ENCODE measurements at places on chromosomes 5 and 9.
A peak's percentile ranks its signal among the peaks of the same experiment; 100 is the strongest.

DNA sequence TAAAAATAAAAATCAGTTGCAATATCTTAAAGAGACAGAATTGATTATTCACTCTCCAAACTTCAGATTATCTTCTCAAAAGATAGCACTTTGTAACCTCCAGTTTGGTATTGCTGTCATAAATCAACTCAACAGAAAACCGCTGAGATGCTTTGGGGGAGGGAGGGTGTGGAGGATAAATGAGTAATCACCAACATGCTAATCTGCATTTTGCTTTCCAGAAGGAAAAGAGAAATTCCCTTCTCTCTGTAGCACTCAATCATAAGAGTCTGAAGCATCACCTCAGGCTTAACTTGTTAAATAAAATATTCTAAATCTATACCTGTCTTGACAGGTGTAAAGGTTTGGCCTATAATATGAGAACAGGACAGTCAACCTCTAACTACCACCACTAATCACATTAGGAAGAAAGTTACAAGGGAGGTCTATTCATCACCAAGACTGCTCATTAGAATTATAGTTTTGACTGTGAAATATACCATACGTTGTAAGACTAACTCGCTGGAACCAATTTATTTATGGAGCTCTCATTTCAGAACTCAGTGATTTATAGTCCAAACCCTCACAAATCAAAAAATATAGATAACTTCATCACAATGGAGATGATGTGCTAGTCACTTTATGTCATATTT is 89.0 kb downstream of the PIK3R1 start:
- no peak overlapping the region for H3K4me3 ChIP-seq
- no peak for DNase-seq
- H3K27me3 ChIP-seq: no peaks in the 10 kb centered on the region
- no peak overlapping the region for H3K27ac ChIP-seq
- no peaks in the 10 kb centered on the region for H3K36me3 ChIP-seq

- no peak for DNase-seq
- H3K36me3 ChIP-seq: no peaks in the 10 kb centered on the region
- no peak overlapping the region for H3K4me3 ChIP-seq
These were observed 589.2 kb downstream of the PRR16 start for GRCh38 chr5:121053055-121053985.

GRCh38 chr9:95102001-95102433 is 215.5 kb downstream of the FANCC start:
- H3K36me3 ChIP-seq: peaks cover 65% of the 10 kb centered on the region
- peaks cover 41% of the 10 kb centered on the region for H3K4me1 ChIP-seq

GRCh38 chr5:159112436-159112835 is 12.7 kb upstream of the EBF1 start:
- H3K4me3 ChIP-seq: no peak overlapping the region
- no peaks in the 10 kb centered on the region for H3K4me1 ChIP-seq
- H3K27me3 ChIP-seq: 0 out of 2 replicates have a peak, but pooled peaks cover 2% of the 10 kb centered on the region
- no peaks in the 10 kb centered on the region for H3K36me3 ChIP-seq
- no peak for DNase-seq
- H3K27ac ChIP-seq: no peak overlapping the region

- H3K4me1 ChIP-seq: no peaks in the 10 kb centered on the region
- H3K36me3 ChIP-seq: no peaks in the 10 kb centered on the region
- H3K27ac ChIP-seq: no peak overlapping the region
- no peak for DNase-seq
- no peaks in the 10 kb centered on the region for H3K27me3 ChIP-seq
These were observed 81.9 kb downstream of the APBA1 start for GRCh38 chr9:69590266-69590665.

- H3K27ac ChIP-seq: no peak overlapping the region
- no peaks in the 10 kb centered on the region for H3K27me3 ChIP-seq
- no peak overlapping the region for H3K4me3 ChIP-seq
- H3K36me3 ChIP-seq: no peaks in the 10 kb centered on the region
- no peaks in the 10 kb centered on the region for H3K4me1 ChIP-seq
These were observed 250.1 kb downstream of the GAS1 start for GRCh38 chr9:86697213-86697612.

GRCh38 chr9:112487799-112488340 is 1.2 kb downstream of the KIAA1958 start:
- no peak overlapping the region for H3K27ac ChIP-seq
- peak overlapping the region; percentile 91 for H3K4me3 ChIP-seq
- peaks cover 5% of the 10 kb centered on the region for H3K36me3 ChIP-seq
- peaks cover 9% of the 10 kb centered on the region for H3K4me1 ChIP-seq
- H3K27me3 ChIP-seq: no peaks in the 10 kb centered on the region

DNA sequence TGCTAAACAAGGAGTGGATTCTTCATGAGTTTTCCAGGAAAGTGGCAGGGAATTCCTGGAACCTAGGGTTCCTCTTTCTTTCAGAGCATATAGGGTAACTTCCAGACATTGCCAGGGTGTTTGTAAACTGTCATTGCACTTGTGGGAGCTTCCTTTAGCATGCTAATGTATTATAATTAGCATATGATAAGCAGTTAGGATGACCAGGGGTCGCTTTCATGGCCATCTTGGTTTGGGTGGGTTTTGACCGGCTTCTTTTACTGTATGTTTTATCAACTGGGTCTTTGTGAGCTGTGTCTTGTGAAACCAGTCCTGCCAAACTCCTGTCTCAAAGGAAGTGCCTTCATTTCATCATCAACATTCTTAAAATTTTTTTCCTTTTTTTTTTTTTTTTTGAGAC is 11.9 kb upstream of the MELK start:
- H3K27ac ChIP-seq: no peak overlapping the region
- no peaks in the 10 kb centered on the region for H3K4me1 ChIP-seq
- H3K36me3 ChIP-seq: no peaks in the 10 kb centered on the region
- H3K27me3 ChIP-seq: no peaks in the 10 kb centered on the region
- DNase-seq: no peak

- peaks cover 8% of the 10 kb centered on the region for H3K4me1 ChIP-seq
- H3K27ac ChIP-seq: no peak overlapping the region
- no peak for DNase-seq
- no peaks in the 10 kb centered on the region for H3K27me3 ChIP-seq
- no peak overlapping the region for H3K4me3 ChIP-seq
These were observed 128.3 kb upstream of the TBC1D2 start for GRCh38 chr9:98383758-98384157.

GRCh38 chr9:105282870-105283621 is 38.6 kb downstream of the SLC44A1 start:
- H3K4me3 ChIP-seq: no peak overlapping the region
- H3K4me1 ChIP-seq: peaks cover 9% of the 10 kb centered on the region
- no peaks in the 10 kb centered on the region for H3K27me3 ChIP-seq
- no peak overlapping the region for H3K27ac ChIP-seq

- no peaks in the 10 kb centered on the region for H3K27me3 ChIP-seq
- H3K36me3 ChIP-seq: no peaks in the 10 kb centered on the region
- peaks cover 10% of the 10 kb centered on the region for H3K4me1 ChIP-seq
These were observed 118.7 kb upstream of the ADAMTS16 start for GRCh38 chr5:5021436-5021835.

DNA sequence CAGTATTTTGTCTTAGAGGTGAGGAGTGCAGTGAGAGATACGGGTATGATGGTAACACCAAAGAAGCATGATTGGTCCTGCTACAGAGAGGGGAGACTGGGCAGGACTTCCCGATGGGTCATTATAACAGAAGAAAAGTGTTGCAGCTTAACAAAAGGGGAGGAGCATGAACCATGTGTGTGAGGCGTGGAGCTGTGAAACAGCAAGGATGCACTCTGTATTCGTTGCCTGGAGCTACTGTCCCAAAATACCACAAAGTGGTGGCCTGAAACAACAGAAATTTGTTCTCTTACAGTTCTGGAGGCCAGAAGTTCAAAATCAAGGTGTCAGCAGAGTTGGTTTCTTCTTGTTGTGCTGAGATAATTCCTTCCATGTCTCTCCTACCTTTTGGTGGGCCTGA is 59.4 kb upstream of the GRHPR start:
- no peak overlapping the region for H3K27ac ChIP-seq
- no peak overlapping the region for H3K4me3 ChIP-seq
- H3K36me3 ChIP-seq: no peaks in the 10 kb centered on the region
- DNase-seq: no peak
- H3K27me3 ChIP-seq: no peaks in the 10 kb centered on the region
- no peaks in the 10 kb centered on the region for H3K4me1 ChIP-seq

DNA sequence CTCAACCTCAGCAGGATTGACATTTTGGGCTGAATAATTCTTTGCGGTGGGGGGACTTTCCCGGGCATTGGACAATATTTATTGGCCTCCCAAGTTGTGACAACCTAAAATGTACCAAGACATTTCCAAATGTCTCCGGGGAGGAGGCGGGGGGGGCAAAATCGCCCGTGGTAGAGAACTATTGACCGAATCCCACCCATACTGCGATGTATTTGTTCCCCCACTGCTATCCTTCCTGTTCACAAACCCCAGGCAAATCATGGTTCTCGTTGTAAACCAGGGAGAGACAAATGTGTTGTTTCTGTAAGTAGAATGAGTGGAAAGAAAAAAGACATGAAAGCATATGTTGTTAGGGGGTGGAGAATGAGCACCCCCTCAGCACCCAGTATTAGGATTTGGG is 141.9 kb downstream of the PSAT1 start:
- H3K4me1 ChIP-seq: peaks cover 43% of the 10 kb centered on the region
- peak overlapping the region; percentile 28 for H3K4me3 ChIP-seq
- no peaks in the 10 kb centered on the region for H3K27me3 ChIP-seq
- peak overlapping the region; percentile 98 for H3K27ac ChIP-seq

- H3K4me1 ChIP-seq: no peaks in the 10 kb centered on the region
- DNase-seq: no peak
- H3K4me3 ChIP-seq: no peak overlapping the region
- H3K27me3 ChIP-seq: no peaks in the 10 kb centered on the region
- no peaks in the 10 kb centered on the region for H3K36me3 ChIP-seq
- H3K27ac ChIP-seq: no peak overlapping the region
These were observed 254.6 kb downstream of the BRINP1 start for GRCh38 chr9:119114681-119115080.

DNA sequence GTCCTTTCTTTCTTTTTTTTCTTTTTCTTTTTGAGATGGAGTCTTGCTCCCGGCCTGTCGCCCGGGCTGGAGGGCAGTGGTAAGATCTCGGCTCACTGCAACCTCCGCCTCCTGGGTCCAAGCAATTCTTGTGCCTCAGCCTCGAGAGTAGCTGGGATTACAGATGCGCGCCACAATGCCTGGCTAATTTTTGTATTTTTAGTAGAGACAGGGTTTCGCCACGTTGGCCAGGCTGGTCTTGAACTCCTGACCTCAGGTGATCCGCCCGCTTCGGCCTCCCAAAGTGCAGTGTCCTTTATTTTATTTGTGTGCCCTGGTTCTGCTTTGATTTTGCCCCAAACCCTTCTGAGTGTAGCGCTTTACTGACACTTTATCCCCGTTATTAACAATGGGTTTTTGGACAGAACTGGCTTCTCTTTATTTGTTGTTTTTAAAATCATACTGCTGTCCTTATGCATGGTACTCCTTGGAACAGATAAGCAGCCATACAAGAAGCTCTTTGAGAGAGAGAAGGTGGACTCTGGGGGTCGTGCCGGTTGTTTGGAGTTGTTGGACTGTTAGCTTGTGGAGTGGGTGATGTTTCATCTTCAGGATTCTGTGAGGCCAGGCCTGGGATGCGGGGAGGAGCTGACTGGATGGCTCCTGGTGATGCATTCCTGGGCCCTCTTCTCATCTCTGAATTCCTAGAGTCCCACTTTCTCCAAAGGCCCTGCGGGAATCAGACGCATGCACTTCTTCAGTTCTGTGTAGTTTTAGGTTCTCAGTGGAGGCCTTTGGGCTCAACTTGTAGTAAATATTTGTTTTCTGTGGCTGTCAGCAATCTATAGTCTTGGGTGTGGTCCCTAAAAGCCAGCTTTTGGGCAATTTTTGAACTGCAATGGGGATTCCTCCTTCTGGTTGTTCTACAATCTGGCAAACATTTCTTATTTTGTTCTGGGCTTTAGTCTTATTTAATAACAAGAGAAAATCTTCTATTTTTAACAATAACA is 47.8 kb downstream of the PTTG1 start:
- peaks cover 43% of the 10 kb centered on the region for H3K4me1 ChIP-seq
- no peak overlapping the region for H3K27ac ChIP-seq
- H3K27me3 ChIP-seq: no peaks in the 10 kb centered on the region
- DNase-seq: no peak

DNA sequence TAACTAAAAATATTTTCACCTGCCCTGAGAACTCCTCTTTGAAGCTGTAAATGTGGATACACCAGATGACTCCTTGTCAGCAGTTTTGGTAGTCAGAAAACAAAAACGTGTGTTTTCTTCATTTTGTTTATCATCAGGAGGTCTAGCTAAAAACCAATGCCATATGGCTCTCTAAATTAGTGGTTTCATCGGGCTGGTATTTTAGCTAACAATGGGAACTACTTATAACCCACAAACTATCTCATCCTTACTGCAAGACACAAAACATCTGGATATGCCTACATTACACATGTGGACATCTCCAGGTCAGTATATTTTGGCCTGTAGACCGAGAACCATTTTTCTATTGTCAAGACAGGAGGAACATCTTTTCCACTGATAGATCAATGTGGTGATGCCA is 56.2 kb downstream of the GAS1 start:
- H3K27ac ChIP-seq: no peak overlapping the region
- H3K36me3 ChIP-seq: no peaks in the 10 kb centered on the region
- no peak for DNase-seq
- no peak overlapping the region for H3K4me3 ChIP-seq
- H3K4me1 ChIP-seq: 0 out of 2 replicates have a peak, but pooled peaks cover 3% of the 10 kb centered on the region
- H3K27me3 ChIP-seq: no peaks in the 10 kb centered on the region

GRCh38 chr5:38803246-38803645 is 42.6 kb upstream of the OSMR start:
- no peak for DNase-seq
- no peak overlapping the region for H3K27ac ChIP-seq
- H3K27me3 ChIP-seq: no peaks in the 10 kb centered on the region
- no peaks in the 10 kb centered on the region for H3K36me3 ChIP-seq

GRCh38 chr9:84154320-84154719 is 173.7 kb downstream of the RMI1 start:
- DNase-seq: no peak
- H3K27me3 ChIP-seq: no peaks in the 10 kb centered on the region
- no peak overlapping the region for H3K4me3 ChIP-seq
- no peaks in the 10 kb centered on the region for H3K4me1 ChIP-seq

DNA sequence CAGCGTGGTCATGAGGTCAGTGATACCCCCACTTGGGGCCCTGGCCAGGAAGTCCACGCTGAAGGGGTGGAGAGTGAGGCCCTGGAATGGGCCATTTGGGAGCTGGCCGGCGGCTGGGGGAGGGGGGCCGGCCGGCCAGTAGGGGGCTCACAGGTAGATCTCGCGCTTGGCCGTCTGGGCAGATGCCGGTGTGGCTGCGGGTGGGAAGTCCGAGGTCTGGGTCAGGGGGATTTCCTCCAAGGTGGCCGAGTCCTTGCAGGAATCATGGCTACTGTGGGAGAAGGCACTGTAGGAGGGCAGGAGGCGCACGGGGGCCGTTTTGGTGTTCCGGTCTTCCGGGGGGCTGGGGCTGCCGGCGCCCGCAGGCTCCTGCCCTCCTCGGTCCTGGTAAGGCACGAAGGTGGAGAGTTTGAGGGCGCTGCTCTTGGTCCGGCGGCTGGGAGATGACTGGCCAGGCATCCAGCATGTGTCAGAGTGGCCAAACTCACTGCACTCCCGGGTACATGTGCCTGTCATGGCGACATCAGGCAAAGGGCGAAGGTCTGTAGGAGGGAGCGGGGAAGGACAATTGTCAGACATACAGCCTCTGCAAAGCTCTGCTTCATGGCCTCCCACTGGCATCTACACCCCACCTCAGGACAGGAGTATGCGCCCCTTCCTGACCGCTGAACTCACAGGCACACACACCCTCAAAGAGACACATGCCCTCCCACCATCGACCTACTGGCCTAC is 24.1 kb downstream of the PCDH1 start:
- no peak overlapping the region for H3K4me3 ChIP-seq
- H3K27ac ChIP-seq: no peak overlapping the region
- no peaks in the 10 kb centered on the region for H3K36me3 ChIP-seq
- no peak for DNase-seq
- peaks cover 10% of the 10 kb centered on the region for H3K4me1 ChIP-seq

GRCh38 chr9:134516464-134516863 is 125.1 kb upstream of the COL5A1 start:
- DNase-seq: peak; percentile 20
- no peak overlapping the region for H3K27ac ChIP-seq
- no peaks in the 10 kb centered on the region for H3K27me3 ChIP-seq
- no peaks in the 10 kb centered on the region for H3K36me3 ChIP-seq
- no peak overlapping the region for H3K4me3 ChIP-seq
- H3K4me1 ChIP-seq: no peaks in the 10 kb centered on the region
